T-helper 9 cell (primary cell): ENCODE measurements at places on chromosomes 1 and 21.

DNA sequence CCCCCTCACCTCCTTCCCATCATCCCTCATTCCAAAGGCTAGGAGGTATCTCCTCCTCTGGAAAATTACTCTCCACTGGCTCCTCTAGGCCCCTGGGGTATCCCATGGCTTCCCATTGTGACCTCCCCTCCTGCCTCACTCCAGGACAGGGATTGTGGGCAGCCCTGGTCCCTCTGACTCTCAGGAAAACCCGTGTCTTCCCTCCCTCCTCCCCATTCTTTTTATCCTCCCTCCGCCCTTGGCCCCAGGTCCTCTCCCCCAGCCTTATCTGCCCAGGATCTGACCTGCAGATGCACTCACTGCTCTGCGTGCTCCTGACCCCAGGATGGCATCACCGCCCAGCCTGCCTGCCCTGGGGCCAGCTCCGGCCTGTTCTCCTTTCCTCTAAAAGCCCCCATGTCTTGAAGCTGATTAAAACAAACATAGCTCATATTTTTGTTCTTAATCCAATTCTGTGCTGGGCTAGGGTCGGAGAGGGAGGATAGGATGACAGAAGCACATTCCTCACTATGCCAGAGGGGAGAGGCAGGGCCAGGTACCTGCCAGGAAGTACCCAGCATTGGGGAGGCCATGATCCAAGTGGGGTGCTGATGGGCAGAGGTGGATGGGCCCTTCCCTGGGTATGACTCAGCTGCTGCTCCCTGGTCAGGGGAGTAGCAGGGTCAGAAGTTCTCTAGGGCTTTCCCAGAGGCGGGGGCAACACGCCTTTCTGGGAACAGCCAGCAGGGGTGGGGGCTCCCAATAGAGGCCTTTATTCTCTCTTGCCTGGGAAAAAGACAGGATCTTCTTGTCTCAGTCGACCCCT, 13.8 kb upstream of the UBL4B start:
- no peak for DNase-seq

DNA sequence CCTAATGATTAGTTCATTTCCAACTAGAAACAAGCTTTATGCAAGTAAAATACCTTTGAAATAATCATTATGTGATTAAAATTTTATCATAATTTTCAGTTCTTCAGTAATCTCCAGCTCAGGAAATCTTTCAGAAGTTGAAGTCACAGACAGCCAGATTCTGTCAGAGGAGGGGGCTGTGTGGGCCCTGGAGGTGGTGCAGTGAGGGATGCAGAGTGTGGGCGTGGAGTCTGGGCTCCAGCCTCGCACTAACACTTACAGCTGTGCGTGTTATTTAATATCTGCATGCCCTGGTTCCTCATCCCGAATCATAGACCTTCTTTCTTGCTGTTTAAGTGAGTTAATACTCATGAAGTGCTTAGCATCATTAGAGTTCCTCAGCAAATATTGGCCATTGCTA, 23.9 kb downstream of the WDR64 start:
- no peak for DNase-seq

DNA sequence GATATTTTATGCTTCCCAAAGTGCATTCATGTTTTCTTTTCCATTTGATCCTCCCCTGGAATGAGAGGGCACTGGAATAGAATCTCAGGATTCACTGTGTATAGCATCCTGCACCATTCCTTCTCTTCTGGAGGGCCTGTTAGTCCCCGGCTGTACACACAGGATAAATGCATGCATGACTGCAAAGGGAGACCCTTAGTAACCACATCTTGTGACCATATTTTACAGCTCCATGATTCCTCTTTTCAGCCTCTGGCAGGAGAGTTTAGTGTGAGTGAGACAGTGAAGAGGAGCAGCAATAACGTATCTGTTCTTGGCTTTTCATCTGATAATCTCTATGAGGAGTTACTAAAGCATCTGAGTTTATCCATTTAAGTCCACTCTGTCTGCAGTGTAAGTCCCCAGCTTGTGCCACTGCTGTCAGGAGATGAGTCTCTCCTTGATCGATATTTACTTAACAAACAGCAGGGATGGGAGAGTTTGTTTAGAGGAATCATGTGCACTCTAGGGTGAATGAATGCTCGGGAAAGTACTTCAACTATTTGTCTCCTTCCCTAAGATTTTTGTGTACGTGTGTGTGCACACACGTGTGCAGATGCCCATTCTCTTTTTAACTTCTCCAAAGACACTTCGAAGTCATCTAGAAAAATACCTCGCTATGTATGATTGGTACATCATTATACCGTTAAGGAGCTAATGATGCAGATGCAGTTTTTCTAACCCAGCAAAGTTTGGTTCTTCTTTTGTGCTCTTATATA, 41.1 kb downstream of the PROX1 start:
- no peak for DNase-seq

- DNase-seq = no peak
These were observed 148.0 kb upstream of the LMO4 start for GRCh38 chr1:87180682-87181081.

DNA sequence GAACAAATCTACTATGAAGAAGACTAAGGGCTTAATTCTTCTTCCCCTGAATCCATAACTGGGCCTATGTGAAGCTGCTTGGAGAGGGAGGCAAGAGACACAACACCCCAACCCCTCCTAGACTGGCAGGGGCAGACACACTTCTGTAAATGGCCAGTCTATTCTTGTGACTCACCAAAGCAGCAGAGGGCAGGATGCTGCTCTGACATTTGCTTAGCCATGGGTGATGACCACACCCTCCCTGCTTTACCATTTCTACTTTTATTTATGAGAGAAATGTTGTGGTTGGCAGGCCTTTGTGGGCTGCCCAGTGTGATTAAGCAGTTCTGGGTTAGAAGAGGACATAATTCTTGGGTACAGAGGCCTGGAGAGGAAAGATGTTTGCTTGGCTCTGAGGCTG, 189.8 kb upstream of the DPYD start:
- no peak for DNase-seq

DNA sequence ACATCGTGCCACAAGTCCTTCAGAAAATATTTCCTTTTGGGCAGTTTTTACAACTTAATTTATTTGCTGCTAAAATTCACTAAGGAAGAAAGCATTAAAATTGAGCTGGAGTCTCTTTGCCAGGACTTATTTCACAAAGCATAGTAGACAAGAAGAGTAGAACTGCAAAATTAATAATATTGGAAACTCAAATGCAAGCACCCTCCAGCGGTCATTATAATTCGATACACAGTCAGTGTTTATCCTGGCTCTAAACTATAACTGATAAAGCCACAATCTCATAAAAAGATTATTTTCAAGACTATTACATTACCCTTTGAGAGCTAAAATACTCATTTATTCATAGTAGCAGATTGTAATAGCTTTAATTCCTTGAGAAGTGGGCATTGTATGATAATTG, 655.4 kb downstream of the RWDD3 start:
- DNase-seq = no peak

GRCh38 chr1:33263890-33264504, 7.7 kb downstream of the ZNF362 start:
- no peak for DNase-seq

DNA sequence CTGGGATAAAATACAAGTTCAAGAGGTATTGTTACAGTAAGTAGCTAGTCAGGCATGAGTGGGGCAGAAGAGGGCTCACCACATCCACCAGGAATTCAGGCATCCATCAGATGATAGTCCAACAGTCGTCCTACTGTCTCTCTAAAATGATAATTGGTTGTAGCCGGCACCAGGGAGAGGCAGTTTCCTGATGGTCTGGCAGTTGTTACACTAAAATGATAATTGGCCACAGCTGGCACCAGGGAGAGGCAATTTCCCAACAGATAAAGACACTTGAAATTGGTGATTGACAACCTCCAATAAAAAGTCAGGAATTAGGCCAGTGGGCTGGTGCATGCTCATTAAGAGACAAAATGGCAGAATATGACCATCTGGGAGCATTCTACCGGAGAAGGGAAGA, 545.8 kb downstream of the AMY1C start:
- DNase-seq = no peak

- DNase-seq = no peak
These were observed 22.6 kb downstream of the RCAN1 start for GRCh38 chr21:34592120-34592955.

GRCh38 chr1:8597455-8597854, 220.0 kb downstream of the RERE start:
- DNase-seq = no peak

DNA sequence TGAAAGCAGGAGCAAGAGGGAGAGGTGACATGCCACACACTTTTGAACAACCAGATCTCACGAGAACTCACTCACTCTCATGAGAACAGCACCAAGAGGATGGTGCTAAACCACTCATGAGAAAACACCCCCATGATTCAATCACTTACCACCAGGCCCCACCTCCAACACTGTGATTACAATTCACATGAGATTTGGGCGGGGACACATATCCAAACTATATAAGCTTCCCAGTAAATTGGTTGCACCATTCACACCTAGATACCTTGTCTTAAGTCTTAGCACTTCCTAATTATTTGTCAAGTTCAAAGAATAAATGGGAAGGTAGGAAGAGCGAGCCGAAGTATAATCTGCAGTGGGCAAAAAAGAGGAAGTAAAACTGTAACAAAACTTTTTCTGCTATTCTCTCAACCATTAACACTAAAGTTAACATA, 34.3 kb downstream of the AMY1C start:
- no peak for DNase-seq

- DNase-seq = no peak
These were observed 1016.1 kb downstream of the KCNT2 start for GRCh38 chr1:195591917-195592672.

GRCh38 chr1:64984106-64984505, 17.8 kb upstream of the JAK1 start:
- no peak for DNase-seq

DNA sequence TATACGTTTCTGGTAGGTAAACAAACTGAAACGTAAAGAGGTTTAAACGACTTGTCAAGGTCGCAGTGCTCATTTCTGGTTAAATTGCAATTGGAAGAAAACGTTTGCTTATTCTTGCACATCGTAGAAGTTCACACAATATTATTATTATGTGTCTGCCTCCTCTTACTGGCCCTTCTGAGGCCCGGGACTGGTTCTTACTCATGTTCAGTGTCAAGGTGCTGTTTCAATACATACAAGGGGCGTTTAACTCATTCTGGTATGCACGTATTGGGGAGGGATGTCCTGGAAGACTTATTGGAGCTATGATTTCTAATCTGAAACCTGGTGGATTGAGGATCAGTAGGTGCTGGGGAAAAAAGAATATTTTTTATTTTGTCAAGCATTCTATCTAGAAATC, 932 bp downstream of the RPF1 start:
- no peak for DNase-seq

DNA sequence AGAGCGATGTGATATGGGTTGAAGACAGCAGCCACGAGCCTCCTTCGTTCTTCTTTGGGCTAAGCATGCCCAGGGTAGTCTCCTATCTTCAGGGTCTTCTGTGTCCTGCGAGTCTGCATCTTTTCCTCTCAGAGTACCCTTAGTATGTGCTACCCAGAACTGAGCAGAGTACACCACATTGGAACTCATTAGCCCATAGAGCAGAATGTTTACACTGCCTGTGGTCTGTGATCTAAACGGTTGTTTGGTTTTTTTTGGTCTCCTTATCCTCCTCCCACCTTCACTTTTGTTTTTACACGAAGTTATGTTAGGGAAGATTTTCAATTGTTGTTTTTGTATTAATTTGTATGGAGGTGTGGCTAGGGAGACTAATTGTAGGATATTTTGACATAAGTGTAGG, 126.4 kb downstream of the NEK7 start:
- no peak for DNase-seq

DNA sequence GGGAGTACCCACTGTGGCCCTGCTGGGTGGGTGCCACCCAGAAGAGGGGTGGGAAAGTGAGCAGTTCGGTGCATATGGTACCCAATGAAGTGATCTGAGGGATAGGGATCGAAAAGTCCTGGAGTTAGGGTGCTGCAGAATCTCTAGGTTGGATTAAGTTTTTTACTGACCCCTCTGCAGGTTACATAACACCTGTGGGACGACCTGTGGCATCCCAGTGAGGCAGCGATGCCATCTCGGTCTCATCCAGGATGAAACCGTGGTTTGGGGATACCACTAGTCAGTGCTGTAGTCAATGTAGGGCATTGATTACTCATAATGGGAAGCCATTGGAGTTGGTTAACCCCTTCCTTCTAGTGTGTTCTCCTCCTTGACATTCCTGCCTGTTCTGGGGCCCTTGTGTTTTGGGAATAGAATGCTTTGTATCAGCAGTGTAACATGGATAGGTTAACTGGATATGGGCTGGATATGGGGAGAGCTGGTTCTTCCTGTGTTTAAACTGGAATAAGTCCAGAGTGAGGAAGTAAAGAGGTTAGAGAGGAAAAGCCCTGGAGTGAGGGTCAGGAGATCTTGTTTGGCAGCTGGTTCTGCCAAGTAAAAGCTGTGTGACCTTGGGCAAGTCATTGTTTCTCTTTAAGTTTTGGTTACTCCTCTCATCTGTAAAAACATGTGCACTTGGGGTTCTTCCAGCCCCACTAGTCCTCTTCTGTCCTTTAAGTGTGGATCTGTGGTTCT, 42.8 kb upstream of the ATF3 start:
- no peak for DNase-seq

- DNase-seq = no peak
These were observed 122.3 kb upstream of the RUNX1 start for GRCh38 chr21:35171385-35171784.

DNA sequence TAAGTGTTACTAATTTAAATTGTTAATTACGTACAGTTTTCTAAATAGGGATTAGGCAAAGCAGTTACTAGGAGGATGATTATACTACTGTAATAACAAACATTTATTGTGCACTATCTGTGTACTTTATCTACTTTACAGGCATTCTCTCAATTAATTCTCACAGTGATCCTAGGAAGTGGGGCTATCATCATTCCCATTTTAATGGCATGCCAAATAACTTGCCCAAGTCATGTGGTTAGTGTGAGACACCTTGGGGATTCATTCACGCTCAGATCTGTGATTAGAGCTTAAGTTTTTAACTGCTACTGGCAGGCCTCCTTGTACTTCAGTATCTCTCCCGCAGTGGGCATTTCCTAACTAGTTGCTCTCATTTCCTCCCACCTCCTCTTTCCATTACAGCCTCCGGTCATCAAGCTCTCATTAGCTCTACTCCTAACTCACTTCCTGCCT, 11.5 kb downstream of the PHLDA3 start:
- DNase-seq = no peak

- DNase-seq = no peak
These were observed 18.9 kb downstream of the ARHGEF16 start for GRCh38 chr1:3473381-3473844.
